Lower lobe of right lung (tissue), 2 donors: ENCODE measurements at places on chromosomes 1 and 21.
A peak's percentile ranks its signal among the peaks of the same experiment; 100 is the strongest.

GRCh38 chr1:63405021-63405420 is 37.6 kb downstream of the ALG6 start:
- H3K27me3 ChIP-seq = no peaks in the 10 kb centered on the region
- H3K36me3 ChIP-seq = peaks cover 6% of the 10 kb centered on the region
- no peak overlapping the region for H3K27ac ChIP-seq
- DNase-seq = no peak
- no peak overlapping the region for H3K4me3 ChIP-seq

DNA sequence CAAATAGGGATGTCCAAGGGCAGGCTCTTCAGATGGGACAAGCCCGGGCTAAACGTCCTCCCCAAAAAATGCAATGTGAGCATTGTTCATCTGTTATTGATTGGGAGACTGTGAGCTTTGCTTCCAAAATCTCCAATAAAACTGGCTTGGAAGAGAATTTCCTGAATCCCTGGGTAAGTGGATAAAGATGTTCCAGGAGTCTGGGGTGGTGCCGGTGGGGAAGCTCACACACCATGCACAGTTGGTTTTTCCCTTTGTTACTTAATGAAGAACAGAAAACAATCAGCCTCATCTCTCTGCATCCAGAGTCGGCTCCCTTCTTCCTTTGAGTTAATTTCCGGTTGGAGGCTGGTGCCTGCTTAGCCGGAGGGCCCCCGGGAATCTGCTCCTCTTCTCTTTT is 72.1 kb upstream of the ZBTB40 start:
- peaks cover 5% of the 10 kb centered on the region for H3K27me3 ChIP-seq
- no peaks in the 10 kb centered on the region for H3K4me1 ChIP-seq
- no peaks in the 10 kb centered on the region for H3K36me3 ChIP-seq
- H3K27ac ChIP-seq = no peak overlapping the region

DNA sequence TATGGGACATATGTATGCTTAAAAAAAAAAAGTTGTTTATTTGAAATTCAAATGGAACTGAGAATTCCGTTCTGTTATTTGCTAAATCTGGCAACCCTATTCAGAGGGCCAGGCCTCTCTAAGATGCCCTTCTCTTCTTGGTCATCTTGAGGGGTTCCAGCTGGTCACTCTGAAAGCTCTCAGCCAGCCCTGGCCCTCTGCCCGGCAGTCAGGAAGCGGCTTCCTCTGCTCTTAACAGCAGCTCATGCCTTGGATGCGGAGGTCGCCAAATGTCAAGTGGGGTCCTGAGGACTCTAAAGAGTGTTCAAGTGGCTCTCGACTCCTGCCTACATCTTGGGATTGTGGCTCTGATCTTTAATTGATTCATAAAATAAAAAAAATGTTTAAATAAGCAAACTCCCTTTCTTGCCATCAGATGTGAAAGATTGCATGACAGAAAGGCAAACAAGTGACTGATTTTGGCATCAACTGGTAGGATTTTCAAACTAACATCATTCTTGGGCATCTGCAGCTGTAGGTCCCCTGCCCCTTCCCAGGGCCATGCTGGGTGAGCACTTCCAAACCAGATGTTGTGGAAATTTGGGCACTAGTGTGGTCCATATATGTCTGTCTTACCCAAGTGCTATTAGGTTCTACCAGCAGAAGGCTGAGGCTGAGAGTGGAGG is 130.8 kb downstream of the PRDM2 start:
- no peaks in the 10 kb centered on the region for H3K36me3 ChIP-seq
- DNase-seq = peak; percentile 91
- peaks cover 19% of the 10 kb centered on the region for H3K4me1 ChIP-seq
- no peak overlapping the region for H3K27ac ChIP-seq
- no peak overlapping the region for H3K4me3 ChIP-seq

DNA sequence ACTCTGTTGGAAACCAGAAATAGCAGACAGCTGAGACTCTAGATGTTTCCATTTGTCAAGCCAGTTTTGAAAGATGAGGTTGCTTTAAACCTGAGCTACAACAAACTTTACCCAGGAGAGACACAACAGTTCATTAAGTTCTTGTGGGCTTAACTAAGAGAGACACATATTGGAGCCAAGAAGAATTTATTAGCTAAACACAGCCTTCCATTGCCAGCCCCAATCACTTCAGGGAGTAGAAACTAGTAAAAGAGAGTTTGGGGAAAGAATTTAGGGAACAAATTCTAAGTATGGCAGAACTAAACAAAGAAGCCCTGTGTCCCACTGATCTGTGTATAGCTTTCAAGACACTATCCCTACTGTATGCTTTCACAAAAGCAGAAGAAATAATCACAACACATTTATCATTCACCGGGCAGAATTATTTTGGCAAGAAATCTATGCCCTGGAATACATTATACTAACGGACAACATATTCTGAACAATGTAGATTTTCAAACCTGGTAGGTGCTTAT is 87.3 kb upstream of the KAZN start:
- H3K27me3 ChIP-seq = no peaks in the 10 kb centered on the region
- H3K4me3 ChIP-seq = no peak overlapping the region
- no peak overlapping the region for H3K27ac ChIP-seq
- no peaks in the 10 kb centered on the region for H3K36me3 ChIP-seq

DNA sequence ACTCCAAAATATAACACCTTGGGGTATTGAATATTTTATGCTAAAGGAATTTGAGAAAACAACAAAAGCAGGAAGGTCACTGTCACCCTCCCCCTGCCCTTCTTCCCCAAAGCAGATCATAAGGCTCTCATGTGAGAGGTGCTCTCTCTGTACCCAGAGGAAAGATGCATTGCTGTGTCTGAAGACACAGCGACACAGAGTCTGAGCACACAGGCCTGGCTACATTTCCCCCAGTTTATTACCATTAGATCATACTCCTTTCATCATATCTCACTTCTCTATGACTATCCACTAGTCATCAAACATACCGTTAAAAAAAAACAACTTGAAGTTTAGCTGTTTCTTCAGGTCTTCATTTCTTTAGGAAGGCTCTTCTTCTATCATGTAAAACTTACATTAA is 127.1 kb downstream of the PPIAL4G start:
- no peak for DNase-seq
- no peak overlapping the region for H3K27ac ChIP-seq
- H3K36me3 ChIP-seq = no peaks in the 10 kb centered on the region
- H3K4me3 ChIP-seq = no peak overlapping the region
- H3K27me3 ChIP-seq = peaks cover 77% of the 10 kb centered on the region
- peaks cover 14% of the 10 kb centered on the region for H3K4me1 ChIP-seq

- no peak overlapping the region for H3K27ac ChIP-seq
- H3K4me1 ChIP-seq = no peaks in the 10 kb centered on the region
- H3K36me3 ChIP-seq = no peaks in the 10 kb centered on the region
- H3K27me3 ChIP-seq = no peaks in the 10 kb centered on the region
- H3K4me3 ChIP-seq = no peak overlapping the region
- DNase-seq = no peak
Observed at GRCh38 chr1:192824511-192824910, 15.7 kb downstream of the RGS2 start.

DNA sequence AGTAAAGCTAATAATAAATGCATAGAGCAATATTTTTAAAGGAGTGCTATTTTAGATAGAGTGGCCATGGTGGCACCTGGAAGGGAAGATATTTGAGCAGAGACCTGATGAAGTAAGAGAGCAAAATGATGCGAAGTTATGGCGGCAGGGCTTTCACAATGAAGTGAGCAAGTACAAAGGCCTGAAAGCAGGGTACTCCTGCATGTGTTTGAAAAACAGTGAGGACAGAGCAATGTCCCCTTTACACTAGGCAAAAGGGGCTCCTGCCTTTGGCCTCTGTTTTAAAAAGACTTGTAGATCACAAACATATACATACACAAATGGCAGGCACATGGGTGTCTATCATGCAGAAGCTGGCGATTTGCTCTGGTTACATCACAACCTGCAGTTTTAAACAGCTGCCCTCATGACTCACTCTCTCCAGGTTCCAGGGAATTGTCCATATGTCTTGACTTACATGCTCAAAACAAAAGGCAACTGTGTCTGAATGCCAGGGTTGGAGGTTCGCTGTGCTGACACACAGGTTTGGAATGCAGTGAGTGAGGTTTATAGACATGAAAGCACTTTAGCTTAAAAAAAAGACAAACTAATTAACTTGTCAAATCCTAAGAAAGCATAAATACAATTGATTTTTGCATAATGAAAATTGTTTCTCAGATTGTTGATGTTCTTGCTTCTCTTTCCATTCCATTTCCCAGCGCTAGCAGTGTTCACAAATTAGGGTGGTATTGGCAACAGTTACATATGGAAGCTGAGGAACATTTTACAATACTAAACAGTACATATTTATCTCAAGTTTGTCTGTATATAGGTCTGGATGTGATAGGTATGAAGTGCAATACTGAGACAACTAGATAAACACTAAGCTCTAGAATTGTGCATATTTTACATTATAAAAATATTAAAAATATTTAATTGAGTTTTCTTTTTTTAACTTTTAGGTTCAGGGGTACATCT is 313.9 kb downstream of the BARHL2 start:
- DNase-seq = no peak
- H3K27me3 ChIP-seq = no peaks in the 10 kb centered on the region

- no peaks in the 10 kb centered on the region for H3K36me3 ChIP-seq
- no peaks in the 10 kb centered on the region for H3K27me3 ChIP-seq
- DNase-seq = no peak
- H3K27ac ChIP-seq = no peak overlapping the region
- peaks cover 38% of the 10 kb centered on the region for H3K4me1 ChIP-seq
Observed at GRCh38 chr1:154520333-154520732, 18.1 kb upstream of the SHE start.

GRCh38 chr21:41548781-41549180 is 40.8 kb upstream of the TMPRSS2 start:
- no peaks in the 10 kb centered on the region for H3K27me3 ChIP-seq
- no peak overlapping the region for H3K27ac ChIP-seq
- H3K4me1 ChIP-seq = no peaks in the 10 kb centered on the region
- H3K36me3 ChIP-seq = no peaks in the 10 kb centered on the region

DNA sequence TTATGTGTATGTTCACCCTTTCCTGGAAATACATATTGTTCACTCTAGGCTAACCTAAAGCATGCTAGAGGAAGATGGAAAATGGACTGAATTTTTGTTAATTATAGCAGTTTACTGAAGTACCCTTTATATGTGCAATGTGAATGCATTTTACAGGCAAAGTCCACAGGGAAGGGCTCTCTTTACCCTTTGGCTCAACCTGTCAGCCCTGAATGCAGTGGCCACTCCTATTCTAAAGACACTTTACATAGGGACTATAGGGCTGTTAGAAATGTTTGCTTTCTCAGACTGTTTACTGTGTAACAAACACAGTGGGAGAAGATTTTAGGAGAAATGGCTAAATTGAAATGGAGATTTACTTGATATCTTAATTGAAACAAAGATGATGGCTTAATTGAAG is 78.5 kb downstream of the BRINP2 start:
- H3K4me1 ChIP-seq = no peaks in the 10 kb centered on the region
- H3K4me3 ChIP-seq = no peak overlapping the region
- no peaks in the 10 kb centered on the region for H3K36me3 ChIP-seq
- no peak for DNase-seq
- H3K27ac ChIP-seq = no peak overlapping the region

DNA sequence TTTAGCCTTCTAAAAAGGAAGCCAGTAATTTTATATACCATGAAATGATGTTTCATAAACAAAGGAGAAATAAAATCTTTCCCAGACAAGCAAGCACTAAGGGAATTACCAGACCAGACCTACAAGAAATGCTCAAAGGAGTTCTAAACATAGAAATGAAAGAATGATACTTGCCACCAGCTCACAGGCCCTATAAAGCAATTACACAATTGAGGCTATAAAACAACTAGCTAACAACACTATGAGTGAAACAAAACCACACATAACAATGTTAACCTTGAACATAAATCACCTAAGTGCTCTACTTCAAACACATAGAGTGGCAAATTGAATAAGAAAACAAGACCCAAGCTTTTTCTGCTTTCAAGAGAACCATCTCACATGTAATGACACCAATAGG is 123.8 kb downstream of the BARHL2 start:
- no peak overlapping the region for H3K4me3 ChIP-seq
- no peaks in the 10 kb centered on the region for H3K4me1 ChIP-seq
- H3K27ac ChIP-seq = no peak overlapping the region
- no peak for DNase-seq
- H3K27me3 ChIP-seq = no peaks in the 10 kb centered on the region

- no peaks in the 10 kb centered on the region for H3K4me1 ChIP-seq
- no peak overlapping the region for H3K4me3 ChIP-seq
- H3K27me3 ChIP-seq = no peaks in the 10 kb centered on the region
- no peak for DNase-seq
- H3K36me3 ChIP-seq = no peaks in the 10 kb centered on the region
Observed at GRCh38 chr1:54428837-54429518, 22.8 kb upstream of the SSBP3 start.

DNA sequence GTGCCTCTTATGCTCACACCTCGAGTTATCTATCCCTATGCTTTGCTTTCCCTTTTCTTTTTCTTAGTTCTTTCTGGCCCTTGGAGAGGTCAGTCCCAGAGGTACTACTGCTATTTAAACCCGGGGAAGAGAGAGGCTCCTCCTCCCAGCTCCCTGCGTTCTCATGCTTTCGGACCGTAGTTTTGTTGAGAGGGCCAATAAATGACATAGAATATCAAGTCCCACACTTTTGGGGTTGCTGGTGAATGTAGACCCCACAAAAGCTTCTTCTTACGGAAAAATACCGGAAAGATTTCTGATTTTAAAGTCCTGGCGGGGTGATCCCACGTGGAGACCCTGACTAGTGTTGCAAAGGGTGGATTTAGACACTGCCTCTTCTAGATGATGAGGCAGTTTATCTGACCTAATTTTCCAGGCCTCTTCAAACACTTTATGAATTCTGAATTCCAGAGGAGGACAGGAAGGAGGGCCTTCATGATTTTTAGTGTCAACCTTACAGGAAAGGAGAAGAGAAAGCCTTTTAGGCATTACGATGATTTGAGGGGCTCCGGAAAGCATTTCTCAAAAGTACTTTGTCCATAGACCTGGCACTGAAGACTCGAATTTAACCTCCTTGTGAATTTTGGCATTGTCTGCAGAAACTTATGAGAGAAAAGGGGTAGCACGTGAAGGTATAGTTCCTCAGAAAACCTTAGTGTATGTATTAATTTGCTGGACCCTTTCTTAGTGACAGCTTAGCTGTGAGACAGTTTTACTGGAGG is 694 bp downstream of the TMEM167B start:
- peak overlapping the region; percentile 83 for H3K4me3 ChIP-seq
- H3K4me1 ChIP-seq = peaks cover 45% of the 10 kb centered on the region
- H3K36me3 ChIP-seq = peaks cover 35% of the 10 kb centered on the region
- no peak for DNase-seq
- H3K27me3 ChIP-seq = no peaks in the 10 kb centered on the region

- no peak for DNase-seq
- peaks cover 22% of the 10 kb centered on the region for H3K4me1 ChIP-seq
- H3K27me3 ChIP-seq = no peaks in the 10 kb centered on the region
- peak overlapping the region; percentile 94 for H3K4me3 ChIP-seq
- H3K27ac ChIP-seq = peak overlapping the region; percentile 93
Observed at GRCh38 chr1:9942399-9942938, 722 bp downstream of the LZIC start.

- no peak for DNase-seq
- H3K27me3 ChIP-seq = no peaks in the 10 kb centered on the region
- no peak overlapping the region for H3K4me3 ChIP-seq
- H3K36me3 ChIP-seq = no peaks in the 10 kb centered on the region
- H3K27ac ChIP-seq = no peak overlapping the region
Observed at GRCh38 chr1:86965012-86965826, 50.8 kb downstream of the HS2ST1 start.
